CD4-positive, alpha-beta T cell treated with Interleukin-15 for 1 hour (primary cell): ENCODE measurements at places on chromosomes 12 and 14.

GRCh38 chr12:31306866-31307265, 19.1 kb downstream of the SINHCAF start:
- no peak for DNase-seq

- no peak for DNase-seq
Measured at GRCh38 chr12:52296572-52297215, 5.4 kb upstream of the KRT81 start.

DNA sequence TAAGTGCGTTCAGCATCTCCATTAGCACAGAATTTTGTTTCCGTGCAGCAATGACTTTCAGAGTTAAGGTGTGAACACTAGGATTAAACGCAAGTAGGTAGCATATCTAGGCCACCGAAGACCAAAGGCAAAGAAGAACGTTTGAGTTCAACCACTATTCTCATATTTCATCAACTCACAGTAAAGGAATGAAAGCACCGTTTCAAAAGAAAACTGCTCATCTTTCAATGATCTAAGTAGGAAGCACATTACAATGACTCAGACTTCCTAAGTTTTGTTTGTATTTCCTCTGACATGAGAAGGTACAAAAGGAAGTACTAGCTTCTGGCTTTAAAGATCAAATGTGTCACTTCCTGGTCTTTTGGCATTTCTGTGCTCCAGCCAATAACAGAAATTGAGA, 57.6 kb downstream of the ACADS start:
- no peak for DNase-seq

DNA sequence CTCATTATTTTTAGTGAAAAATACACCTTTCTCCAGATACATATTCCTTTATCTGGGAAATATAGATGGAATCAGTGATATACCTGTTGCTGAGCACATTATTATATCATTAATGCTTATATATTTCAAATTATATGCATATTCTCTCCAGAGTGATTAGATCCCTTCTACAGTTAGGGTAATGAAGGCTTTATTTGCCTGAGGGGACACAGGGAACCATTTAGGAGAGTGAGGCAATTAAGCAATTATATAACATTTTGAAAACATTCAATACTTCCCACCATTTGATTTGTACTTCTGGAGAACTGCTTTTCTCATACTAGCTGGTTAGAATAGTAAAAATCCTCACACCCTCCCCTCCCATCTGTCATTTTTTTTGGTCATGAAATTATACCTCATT, 212.8 kb upstream of the NOVA1 start:
- no peak for DNase-seq

DNA sequence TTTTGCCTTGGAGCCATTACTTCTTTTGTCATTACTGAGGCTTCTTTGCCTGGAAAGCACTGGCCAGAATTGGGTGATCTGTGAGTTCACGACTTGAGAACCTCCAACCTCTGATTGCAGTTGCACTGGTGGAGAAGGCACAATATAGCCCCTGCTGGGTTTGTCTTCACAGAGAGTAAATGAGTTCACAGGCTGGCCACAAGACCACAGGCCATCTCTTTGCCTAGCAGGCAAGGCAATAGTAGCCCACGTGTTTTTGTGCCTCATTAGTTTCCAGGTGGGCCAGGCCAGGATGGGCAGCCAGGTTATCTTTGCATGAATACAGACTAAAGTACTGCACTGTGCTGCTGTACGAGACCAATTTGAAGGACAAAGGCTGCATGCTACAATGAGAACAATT, 468.8 kb downstream of the NRXN3 start:
- no peak for DNase-seq

- no peak for DNase-seq
Measured at GRCh38 chr12:42696406-42697149, 107.0 kb upstream of the PRICKLE1 start.

- peak; percentile 61 for DNase-seq
Measured at GRCh38 chr12:15220915-15221885, at the start of gene RERG. TSS of gene RERG (minus strand) at chr12:15221417. CDS start at chr12:15217489, 3,928 bp downstream.

GRCh38 chr12:71439362-71439612, 311 bp upstream of the LGR5 start:
- no peak for DNase-seq

DNA sequence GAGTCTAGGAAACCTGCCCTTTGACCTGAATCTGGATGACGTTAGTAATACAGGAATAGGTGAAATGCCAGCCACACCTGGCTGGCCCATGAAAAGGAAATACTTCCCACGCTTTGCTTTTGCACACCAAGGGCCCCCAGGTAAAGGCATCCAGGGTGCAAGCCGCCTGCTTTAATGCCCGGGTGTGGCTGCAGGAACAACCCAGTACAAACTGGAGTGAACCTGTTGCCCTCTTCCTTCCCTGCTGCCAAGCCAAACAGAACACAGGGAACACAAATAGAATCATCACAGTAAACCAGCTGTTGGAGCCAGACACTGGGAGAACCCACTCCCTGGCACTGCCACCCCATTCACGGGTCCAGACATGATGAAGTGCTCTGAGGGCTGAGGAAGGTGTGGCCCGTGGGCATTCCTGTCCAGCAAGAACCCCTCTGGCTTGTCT, 24.2 kb upstream of the FOS start:
- DNase-seq, result no peak

- no peak for DNase-seq
Measured at GRCh38 chr14:29741909-29742401, 185.7 kb downstream of the PRKD1 start.

GRCh38 chr14:101508196-101508947, 52.9 kb upstream of the DIO3 start:
- peak; percentile 9 for DNase-seq

- no peak for DNase-seq
Measured at GRCh38 chr12:41585784-41586183, 397.7 kb downstream of the PDZRN4 start.

- DNase-seq, result no peak
Measured at GRCh38 chr14:72812292-72812851, 81.5 kb downstream of the DPF3 start.

- no peak for DNase-seq
Measured at GRCh38 chr12:110896559-110896958, 23.8 kb downstream of the MYL2 start.

- no peak for DNase-seq
Measured at GRCh38 chr12:57491393-57492280, 3.8 kb downstream of the MARS1 start.

DNA sequence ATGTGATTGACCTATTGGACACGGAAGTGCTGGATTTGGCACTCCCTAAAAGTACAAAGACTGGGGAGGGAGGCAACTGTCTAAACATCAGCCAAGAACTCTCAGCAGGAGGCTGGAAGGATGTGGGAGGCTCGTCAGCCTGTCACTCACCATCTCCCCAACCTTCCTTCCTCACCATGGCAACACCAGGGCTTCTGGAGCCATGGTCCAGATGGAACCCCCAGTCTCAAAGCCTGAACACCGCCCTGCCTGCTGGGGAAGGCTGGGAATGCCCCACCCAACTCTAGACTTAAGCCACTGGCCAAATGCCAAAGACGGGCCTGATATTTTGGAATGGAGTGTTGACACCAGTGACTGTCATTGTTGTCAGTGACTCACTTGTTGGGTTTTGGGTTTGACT, 55.3 kb downstream of the GALNT16 start:
- peak; percentile 7 for DNase-seq

GRCh38 chr14:61335049-61335448, 13.7 kb downstream of the PRKCH start:
- DNase-seq, result peak; percentile 52

GRCh38 chr14:82180139-82180538, 646.5 kb upstream of the SEL1L start:
- no peak for DNase-seq

- DNase-seq, result no peak
Measured at GRCh38 chr12:49052451-49053208, 8.0 kb downstream of the KMT2D start.

DNA sequence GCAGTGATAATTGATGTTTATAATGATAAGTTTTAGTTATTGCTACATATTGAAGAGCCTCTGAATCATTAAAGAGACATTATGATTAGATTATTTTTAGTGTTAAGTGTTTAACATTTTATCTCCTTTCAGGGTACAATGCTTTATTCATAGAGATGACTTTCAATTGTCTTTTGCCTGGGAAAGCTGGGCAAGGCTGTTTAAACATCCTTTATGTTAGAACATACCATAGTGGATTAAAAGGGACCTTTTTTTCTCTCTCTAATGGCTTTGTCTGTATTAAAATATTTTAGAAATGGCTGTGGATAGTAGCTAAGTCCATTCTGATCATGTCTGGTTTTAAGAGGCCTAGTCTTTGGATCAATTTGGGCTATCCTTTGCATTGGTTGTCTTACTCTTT, 427.5 kb upstream of the MIS18BP1 start:
- no peak for DNase-seq

GRCh38 chr14:74395094-74395493, 30.9 kb downstream of the SYNDIG1L start:
- no peak for DNase-seq

- no peak for DNase-seq
Measured at GRCh38 chr12:126792411-126792810, 1474.6 kb upstream of the TMEM132C start.

DNA sequence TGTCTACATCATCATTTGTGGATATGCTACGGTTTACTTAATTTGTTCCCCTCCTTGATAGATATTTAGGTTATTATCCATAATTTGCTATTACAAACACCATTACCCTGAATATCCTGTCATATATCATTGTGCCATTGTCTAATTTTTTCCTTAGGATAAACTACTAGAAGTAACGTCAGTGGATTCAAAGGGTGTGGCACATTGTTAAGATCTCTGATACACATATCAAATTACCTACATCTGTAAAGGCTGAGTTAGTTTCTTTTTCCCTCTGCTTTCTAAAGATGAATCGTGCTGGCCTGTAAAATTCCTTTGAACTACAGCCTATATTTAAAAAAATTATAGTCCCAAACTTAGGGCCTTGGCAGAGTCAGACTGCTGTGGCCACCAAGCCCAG, 53.9 kb upstream of the STRN3 start:
- DNase-seq, result no peak

DNA sequence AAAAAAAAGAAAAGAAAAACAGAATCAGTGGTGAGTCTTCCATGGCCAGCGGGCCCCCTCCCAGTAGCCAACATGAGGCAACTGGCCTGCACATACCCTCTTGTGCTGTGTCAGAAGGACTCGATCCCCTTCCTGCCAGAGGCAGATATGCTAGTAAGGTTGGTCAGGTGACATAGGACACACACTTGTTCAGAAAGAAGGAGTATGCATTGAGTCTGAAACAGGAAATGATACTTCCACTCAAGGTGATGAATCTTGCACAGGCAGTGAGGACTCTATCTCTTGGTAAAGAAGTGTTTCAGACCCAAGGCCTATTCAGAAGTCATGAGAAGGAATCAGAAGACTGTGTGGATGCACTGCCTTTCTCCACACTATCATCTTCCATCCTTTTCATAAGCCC, 269.7 kb upstream of the FAR2 start:
- no peak for DNase-seq

- no peak for DNase-seq
Measured at GRCh38 chr14:51929166-51929565, 60.2 kb upstream of the RTRAF start.

DNA sequence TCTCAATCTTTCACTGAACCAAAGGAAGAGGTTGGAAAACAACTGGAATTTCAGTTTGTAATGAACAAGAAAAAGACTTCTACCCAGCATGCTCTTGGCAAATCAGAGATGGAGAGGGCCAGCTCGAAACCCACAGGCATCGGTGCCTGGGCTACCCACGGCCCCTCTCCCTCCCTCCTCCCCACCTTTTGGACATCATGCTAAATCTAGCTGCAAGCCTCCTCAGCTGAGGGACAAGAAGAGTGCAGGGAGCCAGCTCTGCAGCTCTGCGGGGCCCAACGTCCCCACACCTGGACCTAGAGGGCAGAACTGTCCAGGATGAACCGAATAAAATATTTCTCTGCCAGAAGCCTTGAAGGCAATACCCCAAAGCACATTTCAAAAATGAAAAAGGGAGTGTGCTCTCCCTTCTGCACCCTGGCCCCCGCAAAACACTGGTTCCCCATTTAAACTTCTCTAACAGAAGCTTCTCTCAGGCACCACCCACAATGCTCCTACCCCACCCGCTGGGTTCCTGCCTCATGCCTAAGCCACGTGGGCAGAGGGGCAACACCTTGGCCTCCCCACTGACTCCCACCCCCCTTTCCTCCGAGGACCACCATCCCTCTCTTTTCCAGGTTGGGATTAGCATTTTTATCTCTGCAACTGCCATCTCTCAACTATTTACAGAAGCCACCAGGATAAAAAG, 8.2 kb downstream of the CAMKK2 start:
- no peak for DNase-seq

DNA sequence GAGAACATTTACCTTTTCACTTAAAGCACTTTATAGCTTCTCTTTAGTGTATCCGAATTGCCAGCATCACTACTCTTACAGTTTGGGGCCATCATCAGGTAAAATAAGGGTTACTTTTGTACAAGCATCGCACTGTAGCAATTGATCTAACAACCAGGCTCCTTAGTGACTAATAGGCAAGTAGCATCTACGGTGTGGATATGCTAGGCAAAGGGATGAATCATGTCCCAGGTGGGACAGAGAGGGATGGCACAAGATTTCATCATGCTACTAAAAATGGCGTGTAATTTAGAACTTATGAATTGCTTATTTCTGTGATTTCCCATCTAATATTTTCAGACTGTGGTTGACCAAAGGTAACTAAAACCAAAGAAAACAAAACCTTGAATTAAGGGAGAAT, 582.3 kb downstream of the KCNH5 start:
- DNase-seq, result no peak

DNA sequence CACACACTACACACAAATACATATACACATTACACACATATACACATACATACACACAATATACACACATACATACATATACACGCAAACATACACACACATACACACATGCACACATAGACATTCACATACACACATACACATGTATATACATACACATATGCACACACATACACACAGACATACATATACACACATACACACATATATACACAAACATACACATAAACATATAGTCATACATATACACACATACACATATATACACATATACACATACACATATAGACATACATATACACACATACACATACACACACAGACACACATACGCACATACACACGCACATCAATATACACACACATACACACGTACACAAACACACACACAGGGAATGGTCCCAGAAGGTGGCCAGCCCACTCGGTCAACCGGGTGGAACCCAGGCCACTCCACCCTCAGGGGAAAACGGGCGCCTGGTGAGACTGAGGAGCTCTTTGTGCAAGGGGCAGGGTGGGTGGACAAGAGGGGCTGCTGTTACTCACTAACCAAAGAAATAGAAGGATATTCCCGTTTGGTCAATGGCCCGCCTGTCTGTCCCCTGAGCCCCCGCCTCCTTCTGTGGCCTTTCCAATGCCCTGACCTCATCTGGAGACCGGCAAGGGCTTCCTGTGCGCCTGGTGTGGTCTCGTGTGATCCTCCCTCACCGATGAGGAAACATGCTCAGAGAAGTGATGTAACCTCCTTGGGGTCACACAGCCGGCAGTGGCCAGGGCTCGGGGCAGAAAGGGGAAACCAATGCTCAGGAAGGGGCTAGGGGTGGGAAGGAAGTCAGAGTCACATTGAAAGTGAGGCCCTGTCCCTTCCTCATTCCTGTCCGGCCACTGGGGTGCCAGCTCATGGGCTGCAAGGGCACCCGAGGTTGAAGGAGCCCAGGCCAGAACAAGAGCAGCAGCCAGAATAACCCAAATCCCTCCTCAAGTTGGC, 5.3 kb downstream of the TRPV4 start:
- peak; percentile 85 for DNase-seq

- no peak for DNase-seq
Measured at GRCh38 chr14:60652674-60653651, 3.7 kb upstream of the SIX1 start.

- DNase-seq, result no peak
Measured at GRCh38 chr12:12872139-12872933, 19.0 kb upstream of the GPRC5A start.
